ENCODE measurements at places on chromosomes 7 and 10.

- DNase-seq: no peak
These were observed 30.5 kb downstream of the GNAT3 start for GRCh38 chr7:80481196-80481884.

DNA sequence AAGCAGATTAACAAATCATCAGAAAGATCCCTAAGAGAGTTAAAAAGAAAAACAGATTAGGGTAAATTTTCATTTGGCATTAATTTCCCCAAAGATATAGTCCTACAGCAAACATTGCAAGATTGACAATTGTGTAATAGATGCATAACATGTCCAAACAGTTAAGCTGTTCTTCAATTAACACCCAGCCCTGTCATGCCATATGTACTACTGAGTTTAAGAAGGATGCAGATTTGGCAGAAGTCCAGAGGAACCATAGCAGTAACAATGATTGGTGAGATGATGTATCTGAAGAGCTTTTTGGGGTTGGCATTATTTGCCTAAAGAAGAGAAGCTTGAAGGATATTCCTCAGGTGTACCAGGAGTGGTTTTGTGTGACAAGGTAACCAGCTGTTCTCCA, 287.6 kb downstream of the LRMDA start:
- no peak for DNase-seq

GRCh38 chr7:126972571-126972970, 280.2 kb downstream of the GRM8 start:
- DNase-seq: no peak

DNA sequence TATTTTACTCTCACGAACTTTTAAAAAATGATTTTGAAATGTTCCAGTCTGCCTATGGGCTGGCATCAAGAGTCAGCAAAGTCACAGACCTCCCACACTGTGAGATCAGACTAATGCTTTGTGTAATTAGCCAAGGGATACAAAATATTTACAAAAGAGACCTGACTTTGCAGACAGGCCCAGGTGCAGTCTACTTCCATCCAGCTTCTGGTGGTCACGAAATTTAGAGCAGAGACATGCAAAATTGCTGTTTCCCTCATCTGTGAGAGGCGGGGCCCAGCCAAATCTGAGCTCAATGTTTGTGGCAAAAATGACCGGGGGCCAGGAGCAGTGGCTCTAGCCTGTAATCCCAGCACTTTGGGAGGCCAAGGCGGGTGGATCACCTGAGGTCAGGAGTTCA, 82.5 kb upstream of the PITRM1 start:
- no peak for DNase-seq

DNA sequence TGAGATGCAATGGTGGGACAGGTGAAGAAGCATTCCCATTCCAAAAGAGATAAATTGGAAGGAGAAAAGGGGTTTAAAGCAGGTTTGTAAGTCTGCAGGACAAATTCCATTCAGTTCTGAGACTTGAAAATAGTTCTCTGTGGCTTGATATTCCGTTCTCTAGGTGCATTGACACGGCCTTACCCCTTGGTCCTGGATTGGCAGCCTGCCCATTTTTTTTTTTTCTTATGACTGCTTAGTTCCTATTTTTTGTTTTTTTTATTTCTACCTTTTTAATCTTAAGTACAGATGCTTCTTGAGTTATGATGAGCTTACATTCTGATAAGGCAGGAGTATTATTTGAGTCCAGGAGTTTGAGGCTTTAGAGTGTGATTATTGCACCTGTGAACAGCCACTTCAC, 70.6 kb downstream of the MLLT10 start:
- DNase-seq: no peak

DNA sequence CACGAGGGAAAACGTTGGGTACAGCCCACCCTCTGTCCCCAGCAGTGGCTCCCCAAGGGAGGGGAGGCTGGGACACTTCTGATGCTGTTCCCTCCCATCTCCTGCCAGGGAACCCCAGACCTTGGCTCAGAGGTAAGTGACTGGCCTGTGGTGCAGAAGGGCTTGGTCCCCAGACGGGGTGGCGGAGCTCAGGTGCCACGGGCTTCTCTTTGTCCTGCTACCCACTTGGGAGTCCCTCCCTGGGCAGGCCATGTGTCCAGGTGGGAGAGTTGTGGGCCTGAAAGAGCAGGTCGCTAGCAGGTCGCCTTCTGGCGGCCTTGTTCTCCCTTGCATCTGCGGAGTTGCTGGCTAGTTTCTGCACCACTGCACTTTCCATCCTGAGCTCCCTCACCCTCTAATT, 10.1 kb downstream of the ATP5MF start:
- no peak for DNase-seq

DNA sequence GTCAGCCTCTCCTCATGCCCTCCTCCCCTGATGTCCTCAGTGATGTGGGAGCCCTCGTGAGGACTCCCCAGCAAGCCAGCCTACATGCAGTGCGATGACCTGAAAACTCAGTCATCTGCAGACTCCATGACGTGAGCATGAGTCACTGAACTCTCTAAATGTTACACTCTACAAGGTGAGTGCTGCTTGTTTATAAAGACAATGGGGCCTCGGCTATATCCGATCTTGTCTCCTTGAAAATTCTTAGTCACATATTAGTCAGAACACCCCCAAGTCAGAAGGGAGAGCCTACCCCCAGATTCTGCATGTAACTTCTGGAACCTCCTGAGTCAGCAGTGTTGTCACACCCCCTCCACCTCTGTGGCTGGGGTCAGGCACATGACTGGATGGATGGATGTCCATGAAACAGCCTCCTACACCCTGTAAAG, 673.8 kb downstream of the INHBA start:
- DNase-seq: no peak

DNA sequence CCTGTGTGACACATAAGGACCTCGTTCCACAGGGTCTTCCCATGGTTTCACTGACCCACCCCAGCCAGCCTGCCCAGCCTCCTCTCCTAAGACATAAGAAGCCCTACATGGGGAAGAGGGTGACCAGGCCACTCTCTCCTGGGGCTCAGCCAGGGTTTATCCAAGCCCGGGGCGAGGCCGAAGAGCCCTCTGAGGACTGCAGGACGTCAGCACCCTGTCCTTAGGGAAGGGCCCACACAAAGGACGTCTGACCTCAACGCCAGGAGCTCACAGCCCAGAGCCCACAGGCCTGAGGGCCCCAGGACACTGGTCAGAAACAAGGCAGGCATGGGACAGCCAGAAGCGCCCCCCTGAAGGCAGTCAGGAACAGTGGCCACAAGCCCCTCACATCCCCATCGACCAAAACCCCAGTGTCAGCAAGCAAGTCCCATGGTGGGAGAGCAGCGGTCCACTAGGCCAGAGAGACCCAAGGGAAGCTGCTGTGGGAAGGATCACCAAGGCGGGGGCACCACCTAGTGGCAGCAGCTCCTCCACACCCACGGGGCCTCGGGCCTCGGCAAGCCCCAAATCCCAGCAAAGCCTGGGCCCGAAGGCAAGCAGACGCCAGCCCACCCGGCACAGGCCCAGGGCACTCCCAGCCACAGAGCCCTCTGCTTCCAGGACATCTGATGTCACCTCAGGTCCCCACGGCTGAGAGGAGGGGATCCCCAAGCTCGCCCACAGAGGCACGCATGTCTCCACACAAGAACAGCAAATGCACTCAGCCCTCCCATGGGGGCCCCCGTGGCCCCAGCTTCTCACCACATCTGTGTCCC, 23.4 kb downstream of the MAD1L1 start:
- peak; percentile 37 for DNase-seq

DNA sequence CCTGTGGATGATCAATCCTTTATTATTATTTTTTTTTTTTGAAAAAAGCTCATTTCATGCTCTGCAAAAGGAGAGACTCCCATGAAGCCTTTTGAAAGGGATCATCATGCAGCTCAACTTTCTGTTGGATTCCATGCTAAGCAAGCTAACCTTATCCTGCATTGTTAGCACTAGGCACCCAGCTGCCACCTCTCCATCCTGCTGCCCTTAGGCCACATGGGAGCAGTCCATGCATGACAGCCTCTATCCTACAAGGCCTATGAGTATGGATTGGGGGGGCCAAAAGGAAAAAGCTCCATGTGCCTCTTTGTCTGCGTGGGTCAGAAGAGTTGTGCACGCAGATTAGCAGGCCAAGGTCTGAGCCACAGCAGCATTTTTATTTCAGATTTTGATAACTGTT, 19.2 kb downstream of the SMNDC1 start:
- DNase-seq: no peak

- no peak for DNase-seq
These were observed 112.0 kb upstream of the MKX start for GRCh38 chr10:27857616-27858015.

- no peak for DNase-seq
These were observed 3.6 kb downstream of the MCU start for GRCh38 chr10:72695496-72695895.

- no peak for DNase-seq
These were observed 237.5 kb upstream of the GRB10 start for GRCh38 chr7:51019891-51020870.

GRCh38 chr7:99642027-99642426, 25.3 kb downstream of the ZSCAN25 start:
- no peak for DNase-seq

DNA sequence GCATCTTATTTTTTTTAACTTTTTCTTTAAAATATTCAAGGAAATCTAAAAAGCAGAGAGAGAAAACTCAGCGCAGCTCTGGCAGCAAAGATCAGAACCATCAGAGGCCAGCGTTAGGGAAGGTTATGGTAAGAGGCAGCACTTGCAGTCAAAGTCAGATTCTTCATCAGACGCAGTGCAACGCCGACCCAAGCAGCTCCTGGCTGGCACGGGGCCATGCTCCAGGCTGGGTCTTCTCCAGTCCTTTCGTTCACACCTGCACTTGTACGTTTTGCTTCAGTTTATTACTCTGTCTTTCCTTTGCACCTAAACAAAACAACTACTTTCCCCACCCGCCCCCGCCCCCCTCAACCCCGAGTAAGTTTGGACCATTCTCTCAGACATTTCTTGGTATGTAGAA, 43.1 kb upstream of the SEC61G start:
- DNase-seq: no peak

DNA sequence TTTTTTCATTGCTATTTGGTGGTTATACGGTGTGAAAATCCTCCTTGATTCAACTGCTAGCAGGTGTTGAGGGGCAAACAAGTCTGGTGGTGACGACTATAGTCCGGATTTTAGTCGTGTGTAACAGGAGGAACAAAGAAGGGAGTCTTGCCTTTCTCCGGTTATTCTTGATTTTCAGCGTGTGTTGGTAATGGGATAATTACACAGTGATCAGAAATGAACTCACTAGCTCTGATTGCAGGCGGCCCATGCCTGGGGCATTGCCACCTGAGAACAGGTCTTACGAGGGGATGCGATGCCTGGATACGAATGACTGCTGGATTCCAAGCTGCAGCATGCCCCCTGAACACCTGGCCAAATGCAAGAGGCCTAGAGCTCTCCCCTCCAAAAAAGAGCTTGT, 72.8 kb downstream of the CAMK1D start:
- no peak for DNase-seq

- no peak for DNase-seq
These were observed 314.6 kb downstream of the TNS3 start for GRCh38 chr7:47267346-47267745.

DNA sequence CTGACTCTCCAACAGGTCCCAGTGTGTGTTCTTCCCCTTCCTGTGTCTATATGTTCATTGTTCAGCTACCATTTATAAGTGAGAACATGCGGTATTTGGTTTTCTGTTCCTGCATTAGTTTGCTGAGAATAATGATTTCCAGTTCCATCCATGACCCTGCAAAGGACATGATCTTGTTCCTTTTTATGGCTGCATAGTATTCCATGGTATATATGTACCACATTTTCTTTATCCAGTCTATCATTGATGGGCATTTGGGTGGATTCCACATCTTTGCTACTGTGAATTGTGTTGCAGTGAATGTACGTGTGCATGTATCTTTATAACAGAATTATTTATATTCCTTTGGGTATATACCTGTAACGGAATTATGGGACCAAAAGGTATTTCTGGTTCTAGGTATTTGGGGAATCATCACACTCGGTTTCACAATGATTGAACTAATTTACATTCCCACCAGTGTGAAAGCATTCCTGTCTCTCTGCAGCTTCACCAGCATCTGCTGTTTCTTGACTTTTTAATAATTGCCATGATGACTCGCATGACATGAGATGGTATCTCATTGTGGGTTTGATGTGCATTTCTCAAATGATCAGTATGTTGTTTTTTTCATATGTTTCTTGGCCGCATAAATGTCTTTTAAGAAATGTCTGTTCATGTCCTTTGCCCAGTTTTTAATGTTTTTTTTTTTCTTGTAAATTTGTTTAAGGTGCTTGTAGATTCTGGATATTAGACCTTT, 60.2 kb downstream of the LSMEM1 start:
- DNase-seq: no peak

- no peak for DNase-seq
These were observed 73.9 kb upstream of the GTF2I start for GRCh38 chr7:74583630-74584029.

GRCh38 chr7:150370612-150371071, 2.0 kb downstream of the REPIN1 start:
- DNase-seq: no peak

DNA sequence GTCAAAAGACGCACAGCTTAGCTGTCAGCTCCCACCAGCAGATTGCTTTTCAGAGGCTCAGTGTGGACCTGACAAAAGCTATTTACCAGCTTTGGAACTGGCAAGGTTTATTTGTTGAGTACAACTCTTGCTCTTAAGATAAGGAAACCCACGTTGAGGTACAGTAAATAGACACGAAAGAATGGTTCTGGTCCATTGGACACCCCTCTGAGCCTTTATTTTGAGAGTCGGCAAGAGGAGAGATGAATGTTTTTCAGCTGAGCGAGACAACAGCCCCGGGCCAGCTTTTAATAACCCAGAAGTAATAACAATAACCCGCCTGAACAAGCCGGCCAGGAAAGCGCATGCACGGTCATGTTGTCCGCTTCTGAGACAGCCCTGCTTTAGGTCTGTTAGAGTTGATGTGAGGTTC, 49.0 kb downstream of the WNT2 start:
- DNase-seq: no peak

GRCh38 chr10:101612872-101613271, 24.8 kb downstream of the DPCD start:
- DNase-seq: no peak

GRCh38 chr7:47507522-47507921, 74.4 kb downstream of the TNS3 start:
- DNase-seq: no peak

GRCh38 chr7:99380032-99380822, 5.7 kb downstream of the ARPC1B start:
- peak; percentile 13 for DNase-seq

DNA sequence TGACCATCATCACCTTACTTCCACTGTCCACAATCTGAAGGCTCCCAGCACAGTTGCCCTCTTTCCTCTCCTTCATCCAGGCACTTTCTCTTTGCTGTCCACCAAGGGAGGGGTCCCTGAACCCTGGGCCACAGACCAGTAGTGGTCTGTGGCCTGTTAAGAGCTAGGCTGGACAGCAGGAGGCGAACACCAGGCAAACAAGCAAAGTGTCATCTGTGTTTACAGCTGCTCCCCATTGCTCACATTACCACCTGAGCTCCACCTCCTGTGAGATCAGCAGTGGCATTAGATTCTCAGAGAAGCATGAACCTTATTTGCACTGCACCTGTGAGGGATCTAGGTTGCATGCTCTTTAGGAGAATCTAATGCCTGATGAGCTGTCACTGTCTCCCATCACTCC, 27.7 kb downstream of the FZD1 start:
- DNase-seq: no peak
